ENCODE measurements at places on chromosomes 12 and 14. TPM values are rescaled to one million over a fixed set of nuclear protein-coding genes. Genes with fewer than 3 reads are reported as not detected.

Gene SPX
- 0.28 TPM for total RNA-seq

DNA sequence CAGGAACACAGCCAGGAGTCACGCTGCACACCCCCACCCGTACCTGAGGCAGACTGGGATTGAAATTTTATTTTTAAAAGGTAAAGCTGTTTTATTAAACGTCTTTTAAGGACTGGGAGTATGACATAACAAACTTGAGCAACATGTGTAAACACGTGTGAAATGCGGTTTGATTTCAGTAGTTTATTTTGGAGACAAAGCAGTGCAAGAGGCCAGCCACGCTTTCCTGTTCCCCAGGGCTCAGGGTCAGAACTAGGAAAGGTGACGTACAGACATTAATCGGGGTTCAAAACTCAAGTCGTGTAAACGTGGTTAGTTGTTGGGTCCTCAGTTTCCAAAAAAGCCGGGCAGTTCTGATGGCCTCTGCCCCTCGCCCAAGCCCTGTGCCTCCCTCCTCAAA lies 16.7 kb downstream of the CHGA start:
- no peak for DNase-seq

DNA sequence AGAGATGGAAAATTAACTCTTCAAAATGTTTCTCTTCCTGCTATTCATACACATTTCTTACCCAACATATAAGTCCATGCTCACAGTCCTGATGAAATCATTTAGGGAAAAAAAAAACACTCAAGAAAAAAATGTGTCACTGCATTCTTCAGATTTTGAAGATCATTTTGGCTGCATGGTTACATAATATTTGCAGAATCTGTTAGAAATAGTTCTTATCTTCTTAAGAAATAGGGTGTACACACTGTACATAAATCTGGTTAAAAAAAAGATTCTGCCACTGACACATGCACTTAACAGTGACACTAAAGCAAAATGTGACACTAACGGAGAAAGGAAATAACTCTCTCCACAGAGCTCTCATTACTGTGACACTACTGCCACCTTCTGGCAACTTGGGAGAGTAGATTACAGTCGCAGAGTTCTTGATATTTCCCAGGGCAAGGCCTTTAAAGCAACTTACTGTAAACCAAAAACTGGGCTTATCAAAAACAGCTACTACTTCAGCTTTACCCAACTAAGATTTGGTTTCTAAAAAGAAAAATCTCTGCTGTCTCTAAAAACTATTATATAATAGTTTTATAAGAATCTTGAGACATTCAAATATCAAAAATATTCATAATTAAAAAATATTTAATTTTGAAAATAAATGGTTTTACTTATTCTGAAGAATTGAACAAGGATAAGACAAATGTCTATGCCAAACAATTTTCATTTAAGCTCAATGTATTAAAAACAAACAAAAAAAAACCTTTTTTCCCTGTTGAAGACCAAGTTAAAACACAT lies 65.0 kb downstream of the SETD3 start:
- peak; percentile 94 for DNase-seq

Gene GPR162
- total RNA-seq, result 23.2 TPM

Gene KRT75
- not detected for total RNA-seq

DNA sequence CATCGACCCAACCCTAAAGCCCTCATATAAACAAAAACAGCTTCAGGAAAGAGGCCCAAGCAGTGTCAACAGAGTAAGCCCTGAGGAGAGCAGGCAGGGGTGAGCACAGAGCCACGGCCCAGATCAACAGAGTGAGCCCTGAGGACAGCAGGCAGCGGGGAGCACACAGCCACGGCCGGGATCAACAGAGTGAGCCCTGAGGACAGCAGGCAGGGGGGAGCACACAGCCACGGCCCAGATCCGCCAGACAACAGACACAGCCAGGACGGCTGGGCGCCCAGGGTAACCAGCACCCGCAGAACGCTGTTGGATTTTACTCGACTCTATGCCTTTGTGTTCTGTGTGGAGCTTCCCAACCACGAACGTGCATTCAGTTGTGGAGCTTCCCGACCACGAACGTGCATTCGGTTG lies 15.0 kb downstream of the CCDC85C start:
- DNase-seq, result no peak

- DNase-seq, result no peak
Observed at GRCh38 chr14:32470161-32470715, 141.1 kb downstream of the AKAP6 start.

GRCh38 chr14:30673071-30673470 lies 51.0 kb downstream of the SCFD1 start:
- DNase-seq, result no peak

GRCh38 chr14:20797164-20797563 lies 5.5 kb downstream of the RNASE1 start:
- no peak for DNase-seq

Gene NINJ2
- total RNA-seq, result 0.42 TPM

GRCh38 chr12:41956353-41956752 lies 188.3 kb downstream of the GXYLT1 start:
- no peak for DNase-seq

GRCh38 chr12:56719056-56719455 lies 6.0 kb downstream of the NACA start:
- DNase-seq, result no peak

Gene LPAR5
- total RNA-seq, result 0.17 TPM

DNA sequence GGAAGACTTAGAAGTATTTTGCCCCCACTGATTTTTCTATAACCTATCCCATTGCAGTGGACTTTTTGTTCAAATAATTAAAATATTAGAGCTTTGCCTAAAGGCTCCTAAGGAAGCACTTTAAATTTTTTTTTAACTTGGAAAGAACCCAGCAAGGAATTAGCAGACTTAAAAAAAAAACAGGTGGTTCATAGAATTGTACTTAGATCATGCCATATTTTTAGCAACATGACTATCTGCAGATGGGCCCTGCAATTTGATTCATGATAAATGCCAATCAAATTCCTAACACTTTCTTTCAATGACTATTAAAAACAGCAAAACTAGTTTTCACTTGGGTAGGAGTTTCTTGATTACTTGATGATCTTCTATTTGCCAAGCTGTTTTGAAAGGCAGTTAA lies 11.5 kb downstream of the ADAMTS20 start:
- DNase-seq, result no peak

DNA sequence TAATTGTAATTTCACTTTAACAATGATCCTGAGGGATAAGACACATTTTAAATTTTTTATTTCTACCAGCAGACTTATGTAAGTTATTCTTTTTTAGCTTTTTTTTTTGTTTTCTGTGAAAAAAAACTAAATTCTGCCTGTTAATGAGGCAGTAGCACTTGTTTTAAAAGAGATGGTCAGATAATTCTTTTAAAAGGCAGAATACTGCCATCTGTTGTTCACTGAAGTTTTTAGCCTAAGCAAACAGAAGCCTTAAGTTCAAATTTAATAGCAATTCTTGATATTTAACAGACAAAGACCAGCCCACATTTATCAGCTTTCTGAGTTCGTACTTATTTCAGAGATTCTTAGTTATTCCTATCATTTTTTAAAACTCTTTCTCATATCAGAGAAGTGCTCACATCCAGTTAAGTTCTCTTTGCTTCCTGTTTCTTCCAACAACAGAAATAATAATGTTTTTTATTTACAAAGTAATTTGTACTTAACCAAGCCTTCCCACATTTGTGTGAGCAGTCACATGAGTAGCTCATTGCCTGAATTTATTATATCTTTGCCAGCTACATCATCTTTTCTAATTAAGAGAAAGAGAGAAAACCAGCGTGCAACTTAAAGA lies 93.4 kb upstream of the SLCO1C1 start:
- peak; percentile 42 for DNase-seq

- no peak for DNase-seq
Observed at GRCh38 chr12:7637615-7638014, 28.1 kb downstream of the APOBEC1 start.

Gene DEPDC4
- 3.2 TPM for total RNA-seq

DNA sequence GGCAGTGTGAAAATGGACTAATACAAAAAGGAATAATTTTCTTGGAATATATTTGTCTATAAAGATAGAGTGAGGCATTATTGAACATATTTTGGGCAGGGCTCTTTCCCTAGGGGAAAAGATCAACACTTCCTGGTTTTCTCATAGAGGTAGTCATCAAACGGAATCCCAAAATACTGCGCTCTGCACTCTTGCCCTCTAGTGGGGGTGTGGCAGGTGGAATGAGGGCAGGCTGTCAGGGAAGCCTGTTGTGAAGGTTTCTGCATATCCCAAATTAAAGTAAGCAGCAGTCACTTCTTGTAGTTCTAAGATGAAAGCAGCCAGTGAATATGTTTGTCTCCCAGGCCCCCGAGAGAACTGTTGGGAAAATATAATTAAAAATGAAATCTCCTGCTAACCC lies 666.8 kb upstream of the TMEM132C start:
- no peak for DNase-seq

DNA sequence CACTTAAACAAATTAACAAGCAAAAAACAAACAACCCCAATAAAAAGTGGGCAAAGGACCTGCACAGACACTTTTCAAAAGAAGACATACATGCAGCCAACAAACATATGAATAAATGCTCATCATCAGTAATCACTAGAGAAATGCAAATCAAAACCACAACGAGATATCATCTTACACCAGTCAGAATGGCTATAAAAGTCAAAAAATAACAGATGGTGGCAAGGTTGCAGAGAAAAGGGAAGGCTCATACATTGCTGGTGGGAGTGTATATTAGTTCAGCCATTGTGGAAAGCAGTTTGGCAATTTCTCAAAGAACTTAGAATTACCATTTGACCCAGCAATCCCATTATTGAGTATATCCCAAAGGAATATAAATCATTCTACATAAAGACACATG lies 34.6 kb upstream of the NT5DC3 start:
- peak; percentile 18 for DNase-seq
